ENCODE measurements at places on chromosomes 13 and 19.

GRCh38 chr19:2659856-2660432, 42.5 kb downstream of the GNG7 start:
- no peak for DNase-seq

GRCh38 chr13:106756446-106756845, 188.5 kb upstream of the ARGLU1 start:
- no peak for DNase-seq

DNA sequence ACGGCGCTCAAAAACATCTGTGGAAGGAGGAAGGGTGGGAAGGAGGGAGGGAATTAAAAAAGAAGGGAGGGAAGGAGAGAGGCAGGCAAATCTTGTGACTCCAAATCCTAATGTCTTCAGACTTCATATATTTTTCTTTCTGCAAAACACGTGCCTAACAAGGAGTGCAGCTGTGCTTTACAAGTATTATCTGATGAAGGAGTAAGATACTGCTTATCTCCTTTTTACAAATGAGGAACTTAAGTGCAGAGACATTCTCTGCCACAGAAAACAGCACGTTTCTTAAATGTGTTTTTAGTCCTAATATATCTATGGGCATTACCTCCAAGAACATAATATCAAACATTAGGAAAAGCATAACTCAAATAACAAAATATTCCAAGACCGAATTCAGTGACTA, 6.5 kb downstream of the FLT3 start:
- DNase-seq, result no peak

DNA sequence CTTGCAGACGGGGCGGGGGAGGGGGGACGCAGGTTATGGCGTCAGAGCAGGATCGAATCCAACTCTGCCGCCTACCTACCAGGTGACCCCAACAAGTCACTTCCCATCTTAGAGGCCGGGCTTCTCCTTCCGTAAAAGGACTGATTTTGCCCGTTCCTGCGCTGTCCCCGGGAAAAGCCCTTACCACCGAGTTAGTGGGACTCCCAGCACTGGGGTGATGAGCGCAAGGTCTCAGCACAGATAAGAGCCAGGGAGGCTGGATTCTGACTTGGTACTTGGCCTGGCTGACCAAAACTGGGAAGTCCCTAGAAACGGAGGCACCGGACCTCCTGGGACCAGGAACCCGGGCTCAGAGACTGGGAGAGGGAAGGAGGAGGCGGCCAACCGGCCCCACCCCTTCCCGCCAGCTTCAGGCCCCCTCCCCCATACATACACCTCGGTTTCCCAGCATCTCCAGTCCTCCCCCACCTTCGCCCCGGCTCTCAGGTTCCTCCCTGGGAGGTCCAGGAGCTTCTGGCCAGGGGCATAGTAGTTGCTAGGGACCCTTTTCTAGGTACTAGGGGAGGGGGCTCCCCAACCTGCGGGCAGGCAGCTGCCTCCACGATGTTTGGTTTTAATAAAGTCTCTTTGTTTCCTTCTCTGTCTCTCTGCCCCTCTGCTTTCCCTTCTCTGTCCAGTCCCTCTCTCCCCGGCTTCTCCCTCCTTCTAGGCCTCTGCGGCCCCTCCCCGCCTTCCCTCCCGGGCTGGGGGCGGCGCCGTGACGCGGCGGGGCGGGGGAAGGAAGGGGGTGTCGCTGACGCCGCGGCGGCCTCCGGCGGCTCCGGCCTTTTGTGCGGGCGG, at the start of gene GRAMD1A:
Gene GRAMD1A, plus strand, starts transcription at position 826 of the 840 bp plus-strand sequence. CDS start 156 bp downstream, outside the sequence.
- no peak for DNase-seq

DNA sequence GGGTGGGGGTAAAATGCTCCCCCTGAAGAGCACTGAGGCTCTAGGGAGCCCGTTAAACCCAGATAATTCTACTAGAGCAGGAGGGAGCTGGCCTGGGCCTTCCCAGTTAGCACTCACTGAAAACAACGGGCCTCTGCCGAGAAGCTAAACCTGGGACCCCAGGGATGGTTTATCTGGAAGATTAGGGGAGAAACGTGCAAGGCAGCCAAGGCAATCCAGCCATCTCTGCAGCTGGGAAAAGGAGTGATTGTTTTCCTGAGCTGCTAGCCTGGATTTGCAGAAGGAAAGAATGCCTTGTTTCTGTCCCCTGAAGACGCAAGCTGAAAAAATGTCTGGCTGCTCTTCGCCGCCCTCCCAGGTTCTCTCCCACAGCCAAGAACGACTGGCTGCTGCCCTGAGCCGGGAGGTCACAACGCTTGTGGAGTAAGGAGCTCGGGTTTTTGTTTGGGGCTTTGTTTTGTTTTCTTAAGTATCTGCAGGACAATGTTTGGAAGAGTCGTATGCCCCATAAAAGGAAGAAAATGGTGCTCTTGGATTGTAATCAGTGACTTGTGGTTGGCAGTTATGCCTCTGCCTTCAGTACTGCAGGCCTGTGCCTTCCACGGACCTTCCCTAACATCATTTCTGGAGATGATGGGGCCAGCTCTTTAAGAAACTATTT, 31.5 kb downstream of the COL4A2 start:
- DNase-seq, result no peak

DNA sequence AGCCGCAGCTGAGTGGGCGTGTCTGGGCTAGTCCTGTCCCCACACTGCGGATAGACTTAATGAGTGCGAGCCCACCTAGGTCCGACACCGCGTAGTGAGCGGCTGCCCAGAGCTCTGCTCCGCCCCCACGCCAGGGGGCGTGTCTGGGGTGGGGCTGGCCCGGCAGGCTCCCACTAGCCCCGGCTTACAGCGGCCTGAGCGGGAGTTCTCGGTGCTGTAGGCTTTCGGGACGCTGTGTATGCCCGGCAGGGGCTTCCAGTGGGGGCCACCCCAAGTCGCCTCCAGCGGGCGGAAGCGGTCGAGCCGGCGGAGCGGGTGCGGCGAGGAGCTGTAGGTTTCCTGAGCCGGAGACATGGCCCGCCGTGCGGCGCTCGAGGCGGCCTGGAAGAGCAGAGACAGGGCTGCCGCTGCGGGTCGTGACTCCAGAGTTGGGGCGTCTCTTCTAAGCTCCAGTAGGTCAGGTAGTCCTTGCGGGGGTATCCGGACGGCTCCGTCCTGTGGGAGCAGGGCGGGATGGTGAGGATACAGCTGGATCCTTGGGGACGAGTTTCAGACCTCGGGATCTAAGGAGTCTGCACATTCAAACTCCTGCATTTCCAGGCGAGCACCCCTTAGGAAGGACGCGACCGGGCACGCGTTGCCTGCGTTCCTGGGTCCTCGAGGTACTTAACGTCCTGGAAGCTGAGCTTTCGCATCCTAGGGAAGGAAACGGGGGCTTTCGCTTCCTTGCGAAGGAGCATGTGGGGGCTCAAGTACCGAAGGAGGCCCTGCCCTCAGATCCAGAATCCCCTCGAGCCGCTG, 1.2 kb downstream of the CGB7 start:
- no peak for DNase-seq

- DNase-seq, result no peak
Measured at GRCh38 chr19:18519962-18520847, 1.7 kb downstream of the ELL start.

DNA sequence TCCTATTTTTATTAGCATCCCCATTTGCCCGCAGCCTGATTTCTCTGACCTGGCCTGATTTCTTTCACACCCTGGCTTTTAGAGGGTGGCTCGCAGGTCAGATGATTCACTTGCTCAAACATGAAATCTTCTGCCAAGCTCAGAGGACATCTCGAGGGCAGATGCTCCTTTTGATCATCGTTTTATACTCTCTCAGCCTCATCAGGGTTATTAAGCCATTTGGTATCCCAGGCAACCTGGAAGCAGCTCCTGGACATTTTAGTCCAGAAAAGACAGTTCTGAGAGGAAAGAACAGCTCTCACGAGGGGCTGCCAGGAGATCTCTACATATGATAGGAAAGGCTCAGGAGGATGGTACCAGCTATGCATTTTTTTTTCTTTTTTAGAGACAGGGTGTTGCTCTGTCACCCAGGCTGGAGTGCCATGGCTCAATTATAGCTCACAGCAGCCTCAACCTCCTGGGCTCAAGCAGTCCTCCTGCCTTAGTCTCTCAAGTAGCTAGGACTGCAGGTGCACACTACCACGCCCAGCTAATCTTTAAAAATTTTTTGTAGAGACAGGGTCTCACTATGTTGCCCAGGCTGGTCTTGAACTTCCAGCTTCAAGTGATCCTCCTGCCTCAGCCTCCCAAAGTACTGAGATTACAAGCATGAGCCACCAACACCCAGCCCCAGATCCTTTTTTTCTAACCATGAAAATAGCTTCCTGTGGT, 165.4 kb downstream of the KATNAL1 start:
- DNase-seq, result no peak

DNA sequence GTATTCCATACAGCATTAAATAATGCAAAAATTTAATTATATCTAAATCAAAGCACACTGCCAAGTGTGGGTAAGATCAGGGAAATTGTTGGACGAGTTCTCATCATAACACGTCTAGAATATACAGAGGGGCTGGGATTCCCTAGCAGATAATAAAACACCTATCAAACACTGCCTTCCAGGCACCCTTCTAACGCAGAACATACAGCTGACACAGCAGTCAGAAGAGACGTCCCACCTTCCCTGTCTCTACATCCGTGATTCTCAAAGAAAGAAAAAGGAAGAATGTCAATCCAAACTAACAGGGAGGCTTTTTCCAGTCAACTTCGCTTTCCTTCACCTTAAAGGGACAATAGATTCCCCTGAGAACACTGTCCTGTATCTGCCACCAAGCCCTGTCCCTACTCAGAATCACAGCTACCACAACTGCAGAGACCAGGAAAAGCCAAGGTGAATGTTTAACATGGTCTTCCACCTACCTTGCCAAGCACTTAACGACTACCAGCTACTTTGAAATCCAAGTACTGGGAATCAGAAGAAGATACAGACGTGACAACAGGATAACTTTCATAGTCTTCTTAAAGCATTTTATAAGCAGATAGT, 38.5 kb downstream of the TBC1D4 start:
- no peak for DNase-seq

GRCh38 chr19:33408116-33408515, 34.6 kb downstream of the CEBPG start:
- no peak for DNase-seq

GRCh38 chr13:33710924-33711323, 107.0 kb upstream of the RFC3 start:
- DNase-seq, result no peak

- DNase-seq, result no peak
Measured at GRCh38 chr13:44764302-44764692, 188.2 kb upstream of the TSC22D1 start.

DNA sequence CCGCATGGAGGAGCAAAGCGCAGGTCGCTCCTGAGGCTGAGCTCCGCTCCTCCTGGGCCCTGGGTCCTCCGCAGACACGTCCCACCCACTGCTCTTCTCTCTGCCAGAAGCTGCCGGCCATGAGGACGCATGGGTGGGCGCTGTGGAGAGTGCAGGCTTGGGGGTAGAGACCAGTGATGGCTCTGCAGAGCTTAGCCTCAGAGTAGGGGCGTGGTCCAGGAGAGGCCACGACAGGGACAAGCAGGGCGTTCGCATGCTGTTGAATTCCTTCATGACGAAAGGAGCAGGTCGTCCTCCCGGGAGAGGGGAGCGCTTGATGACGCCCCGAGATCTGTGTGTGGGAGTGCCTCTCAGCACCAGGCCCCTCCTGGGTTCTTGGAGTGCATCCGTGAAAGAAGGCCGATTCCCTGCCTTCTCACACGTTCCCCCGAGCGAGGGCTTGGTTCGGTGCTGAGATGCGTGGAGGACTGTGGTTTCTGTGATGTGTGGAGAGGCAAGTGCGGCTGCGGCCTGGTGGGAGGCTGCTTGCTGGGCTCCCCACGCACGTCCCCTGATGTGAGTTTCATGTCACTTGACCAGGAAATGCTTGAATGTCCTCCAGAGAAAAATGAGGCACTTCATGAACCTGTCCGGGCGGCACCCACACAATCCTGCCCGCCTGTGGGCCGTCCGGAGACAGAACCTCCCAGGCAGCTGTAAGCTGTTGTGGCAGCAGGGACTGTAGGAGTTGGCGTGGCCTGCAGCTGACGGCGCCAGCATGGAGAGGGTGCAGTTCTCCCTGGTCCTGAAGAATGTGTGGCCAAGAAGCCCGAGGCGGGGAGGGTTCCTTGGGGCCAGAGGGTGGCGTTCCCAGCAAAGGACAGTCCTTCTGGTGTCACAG, 4.5 kb downstream of the SF3A2 start:
- DNase-seq, result no peak

DNA sequence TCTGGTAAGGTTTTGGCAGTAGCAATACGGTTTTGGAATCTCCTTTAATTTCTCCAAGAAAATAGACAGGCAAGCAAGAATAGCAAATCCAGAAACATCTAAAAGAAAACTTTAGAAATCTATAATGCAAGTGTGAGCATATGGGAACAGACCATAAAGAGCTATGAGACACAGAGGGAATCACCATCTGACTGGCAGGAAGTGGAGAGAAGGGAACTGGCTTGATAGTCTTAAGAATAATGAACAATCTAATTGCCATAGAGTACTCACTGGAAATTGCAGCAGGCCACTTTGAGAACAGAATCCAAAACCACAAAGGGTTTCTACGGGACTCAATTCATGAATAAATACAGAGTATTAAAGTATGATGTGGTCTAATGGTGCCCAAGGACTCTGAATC, 39.6 kb upstream of the MIR17HG start:
- no peak for DNase-seq

DNA sequence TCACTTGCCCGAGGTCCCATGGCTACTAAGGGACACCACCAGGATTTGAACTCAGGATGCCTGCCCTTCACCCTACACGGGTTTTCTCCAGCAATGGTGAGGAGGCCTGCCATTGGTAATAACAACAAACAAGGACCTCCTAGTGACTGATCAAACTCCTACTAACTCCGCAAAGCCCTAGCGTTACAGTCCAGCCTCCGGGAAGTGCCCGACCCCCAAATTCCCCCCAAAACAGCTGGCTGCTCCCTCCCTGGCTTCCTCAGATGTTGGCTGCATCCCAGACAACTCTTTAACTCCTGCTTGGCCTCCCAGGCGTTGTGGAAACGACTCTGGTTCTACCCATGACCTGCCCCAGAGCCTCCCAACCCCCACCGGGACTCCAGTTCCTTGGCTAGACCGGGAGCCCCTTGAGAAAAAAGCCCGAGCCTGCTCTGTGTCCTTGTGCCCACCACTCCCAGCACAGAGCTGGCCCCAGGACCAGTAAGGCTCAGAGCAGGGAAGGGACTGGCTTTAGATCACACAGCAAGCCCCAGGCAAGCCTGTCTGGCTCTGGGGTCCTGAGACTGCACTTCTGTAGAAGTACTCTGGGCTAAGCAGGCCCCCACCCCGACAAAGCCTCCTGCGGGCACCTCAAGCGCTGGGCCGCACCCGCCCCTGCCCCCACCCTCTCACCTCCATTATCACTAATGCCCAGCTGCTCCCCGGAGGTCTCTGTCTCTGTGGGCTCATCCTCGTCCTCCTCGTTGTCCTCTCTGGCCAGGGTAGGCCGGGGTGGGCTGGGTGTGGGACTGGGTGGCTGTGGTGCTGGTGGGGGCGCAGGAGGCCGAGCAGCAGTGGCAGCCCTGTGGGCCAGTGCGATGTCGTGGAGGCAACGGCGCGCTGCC, 4.7 kb downstream of the AKT1S1 start:
- no peak for DNase-seq
